Heart right ventricle (tissue), 16 donors: ENCODE measurements at places on chromosomes 3 and 15.

- H3K4me1 ChIP-seq: no peaks in the 10 kb centered on the region
- no peak overlapping the region for H3K27ac ChIP-seq
- no peak overlapping the region for H3K4me3 ChIP-seq
- no peaks in the 10 kb centered on the region for H3K36me3 ChIP-seq
Measured at GRCh38 chr15:28219116-28219515, 102.9 kb downstream of the HERC2 start.

DNA sequence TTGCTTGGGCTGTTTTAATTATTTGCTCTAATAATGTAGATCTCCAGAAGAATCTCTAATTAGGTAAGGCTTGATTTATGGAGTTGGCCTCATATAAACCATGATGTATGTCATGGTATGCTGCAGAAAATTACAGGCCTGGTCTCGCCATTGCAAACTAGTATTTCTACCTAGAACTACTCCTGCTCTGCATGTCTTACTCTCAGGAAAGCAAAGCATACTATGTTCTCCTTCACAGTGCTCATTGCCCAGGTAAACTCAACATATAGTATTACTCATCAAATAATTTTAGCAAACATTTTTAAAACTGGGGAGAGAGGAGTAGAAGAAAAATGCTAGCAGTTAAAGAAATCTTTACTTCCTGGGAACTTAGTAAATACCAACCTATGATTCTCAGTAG is 90.7 kb downstream of the FILIP1L start:
- no peaks in the 10 kb centered on the region for H3K36me3 ChIP-seq
- H3K4me3 ChIP-seq: no peak overlapping the region
- DNase-seq: no peak
- H3K4me1 ChIP-seq: peaks cover 9% of the 10 kb centered on the region
- H3K27me3 ChIP-seq: no peaks in the 10 kb centered on the region

DNA sequence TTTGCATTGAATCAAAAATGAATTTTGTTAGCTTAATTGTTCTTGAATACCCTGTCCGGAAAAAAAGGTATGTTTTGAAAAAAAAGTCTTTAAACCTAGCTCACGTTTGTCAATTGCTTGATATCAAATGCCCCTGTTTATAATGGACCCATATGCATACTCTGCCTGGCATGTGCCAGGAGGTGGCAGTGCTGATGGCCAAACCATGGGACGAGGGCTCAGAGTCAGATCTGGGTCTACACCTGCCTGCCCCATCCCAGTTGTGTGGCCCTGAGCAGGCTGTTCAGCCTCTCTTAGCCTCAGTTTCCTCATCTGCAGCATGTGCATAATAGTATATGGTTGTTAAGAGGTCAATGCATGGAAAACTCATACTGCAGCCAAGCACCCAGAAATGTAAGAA is 38.8 kb downstream of the PRKCD start:
- H3K36me3 ChIP-seq: no peaks in the 10 kb centered on the region
- H3K27ac ChIP-seq: no peak overlapping the region
- DNase-seq: no peak
- peaks cover 7% of the 10 kb centered on the region for H3K4me1 ChIP-seq
- H3K27me3 ChIP-seq: no peaks in the 10 kb centered on the region

GRCh38 chr15:41501931-41502794 is 8.5 kb downstream of the ITPKA start:
- no peaks in the 10 kb centered on the region for H3K36me3 ChIP-seq
- peak overlapping the region; percentile 40 for H3K4me3 ChIP-seq
- H3K27me3 ChIP-seq: peaks cover 72% of the 10 kb centered on the region
- no peak overlapping the region for H3K27ac ChIP-seq

- H3K36me3 ChIP-seq: peaks cover 99% of the 10 kb centered on the region
- H3K4me3 ChIP-seq: no peak overlapping the region
- DNase-seq: no peak
- H3K4me1 ChIP-seq: no peaks in the 10 kb centered on the region
Measured at GRCh38 chr3:53101956-53102355, 28.3 kb downstream of the RFT1 start.

GRCh38 chr15:94395640-94396039 is 164.3 kb downstream of the MCTP2 start:
- H3K4me1 ChIP-seq: peaks cover 5% of the 10 kb centered on the region
- no peaks in the 10 kb centered on the region for H3K27me3 ChIP-seq
- DNase-seq: no peak
- H3K27ac ChIP-seq: no peak overlapping the region

DNA sequence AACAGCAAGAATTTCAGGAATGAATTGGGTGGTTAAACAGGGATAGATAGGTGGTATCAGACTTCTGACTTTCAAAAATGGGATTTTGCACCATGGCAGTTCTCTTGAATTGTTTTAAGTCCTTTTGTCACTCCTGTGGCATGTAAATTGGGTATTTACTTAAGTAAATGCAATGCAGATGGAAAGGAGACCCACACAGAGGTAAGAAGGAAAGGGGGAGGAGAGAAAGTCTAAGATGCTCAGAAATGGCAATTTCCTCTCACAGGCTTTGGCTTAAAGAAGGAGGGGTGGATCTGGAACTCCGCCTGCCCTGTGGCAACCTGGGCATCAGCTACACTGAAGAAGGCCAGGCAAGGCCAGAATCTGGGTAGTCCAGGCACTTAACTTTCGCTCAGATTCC is 197.1 kb upstream of the UBE2E1 start:
- DNase-seq: no peak
- H3K4me3 ChIP-seq: no peak overlapping the region
- H3K4me1 ChIP-seq: peaks cover 16% of the 10 kb centered on the region
- no peaks in the 10 kb centered on the region for H3K27me3 ChIP-seq
- no peak overlapping the region for H3K27ac ChIP-seq

DNA sequence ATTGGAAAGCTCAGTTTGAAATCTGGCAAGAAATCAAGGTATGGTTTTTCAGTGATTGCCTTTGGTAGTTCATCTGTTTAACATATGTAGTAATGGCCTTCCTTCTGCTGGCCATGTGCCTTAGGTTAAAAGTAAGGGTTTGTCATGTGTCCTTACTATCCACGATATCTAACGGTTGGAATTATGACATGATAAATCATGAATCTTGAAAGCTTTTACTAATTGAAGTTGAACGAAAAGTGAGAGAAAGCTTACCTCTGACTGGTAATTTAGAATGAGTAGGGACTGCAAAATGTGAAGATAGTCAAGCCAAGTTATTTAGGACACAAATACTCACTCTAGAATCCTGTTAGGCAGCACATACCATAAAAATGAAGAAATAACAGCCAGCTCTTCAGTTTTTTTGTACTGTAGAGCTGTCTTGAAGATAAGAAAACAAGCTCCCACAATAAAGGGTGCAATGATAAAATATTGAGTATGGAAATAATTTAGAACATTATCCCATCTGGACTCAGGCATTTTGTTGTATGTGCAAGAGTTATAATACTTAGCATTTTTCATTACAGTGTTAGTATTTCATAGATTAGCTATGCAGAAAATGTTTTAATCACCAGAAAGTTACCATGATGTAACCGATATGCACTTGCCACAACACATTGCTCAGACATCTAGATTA is 303.4 kb downstream of the ZNF385D start:
- H3K4me1 ChIP-seq: no peaks in the 10 kb centered on the region
- H3K27ac ChIP-seq: no peak overlapping the region
- no peaks in the 10 kb centered on the region for H3K36me3 ChIP-seq

GRCh38 chr3:194306771-194307640 is 44.1 kb downstream of the CPN2 start:
- H3K36me3 ChIP-seq: no peaks in the 10 kb centered on the region
- no peak overlapping the region for H3K27ac ChIP-seq
- no peak for DNase-seq
- no peaks in the 10 kb centered on the region for H3K27me3 ChIP-seq
- no peak overlapping the region for H3K4me3 ChIP-seq

- no peak overlapping the region for H3K4me3 ChIP-seq
- H3K27ac ChIP-seq: no peak overlapping the region
- no peaks in the 10 kb centered on the region for H3K27me3 ChIP-seq
- H3K4me1 ChIP-seq: peaks cover 29% of the 10 kb centered on the region
Measured at GRCh38 chr3:52403955-52404354, 40.9 kb downstream of the SEMA3G start.

GRCh38 chr3:28022916-28023315 is 218.5 kb upstream of the CMC1 start:
- no peak for DNase-seq
- no peaks in the 10 kb centered on the region for H3K4me1 ChIP-seq
- H3K36me3 ChIP-seq: no peaks in the 10 kb centered on the region
- H3K27me3 ChIP-seq: no peaks in the 10 kb centered on the region

DNA sequence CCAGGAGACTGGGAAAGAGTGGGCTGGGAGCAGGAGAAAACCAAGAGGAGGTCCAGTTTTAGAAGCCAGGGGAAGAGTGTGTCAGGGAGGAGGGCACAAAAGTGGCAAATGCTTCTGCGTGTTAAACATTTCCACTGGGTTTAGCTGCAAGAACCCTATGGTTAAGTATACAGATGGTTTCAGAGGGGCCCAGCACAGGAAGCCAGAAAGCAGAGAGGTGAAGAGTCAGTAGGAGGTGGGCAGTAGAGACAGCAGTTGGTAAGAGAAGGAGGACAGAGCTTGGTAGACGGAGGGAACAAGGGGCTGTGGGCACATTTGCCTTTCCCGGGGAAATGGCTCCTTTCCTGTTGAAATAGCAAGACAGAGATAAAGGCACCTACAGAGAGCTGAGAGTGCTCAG is 133.8 kb downstream of the EPHB1 start:
- no peaks in the 10 kb centered on the region for H3K4me1 ChIP-seq
- H3K27me3 ChIP-seq: no peaks in the 10 kb centered on the region
- H3K27ac ChIP-seq: no peak overlapping the region
- no peak for DNase-seq
- no peak overlapping the region for H3K4me3 ChIP-seq

DNA sequence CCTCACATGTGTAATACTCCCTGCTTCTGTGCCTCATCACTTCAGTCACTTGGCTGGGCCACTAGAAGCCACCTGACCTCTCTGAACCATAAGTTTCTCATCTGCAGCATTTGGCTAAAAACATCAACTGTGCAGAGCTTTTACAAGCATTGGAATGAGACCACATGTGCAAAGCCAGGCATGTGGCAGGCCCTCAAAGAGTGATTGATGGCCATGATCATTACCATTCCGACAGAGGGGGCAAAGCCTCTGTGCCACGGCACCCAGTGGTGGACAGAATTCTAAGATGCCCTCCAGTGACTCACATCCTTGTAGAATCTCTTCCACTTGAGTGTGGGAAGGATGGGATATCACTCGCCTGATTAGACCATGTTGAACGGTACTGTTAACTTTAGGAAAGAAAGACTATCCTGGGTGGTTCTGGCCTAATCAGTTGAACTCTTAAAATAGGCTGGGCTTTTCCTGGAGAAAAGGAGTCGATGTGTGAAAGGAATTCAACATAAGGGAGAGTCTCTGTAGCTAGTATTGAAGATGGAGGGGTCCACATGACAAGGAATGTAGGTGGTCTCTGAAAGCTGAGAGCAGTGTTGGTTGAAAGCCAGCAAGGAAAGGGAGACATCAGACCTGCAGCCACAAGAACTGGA is 13.5 kb downstream of the CDCP1 start:
- peaks cover 17% of the 10 kb centered on the region for H3K4me1 ChIP-seq
- H3K27ac ChIP-seq: no peak overlapping the region
- no peaks in the 10 kb centered on the region for H3K27me3 ChIP-seq
- no peak for DNase-seq
- no peaks in the 10 kb centered on the region for H3K36me3 ChIP-seq

- H3K27me3 ChIP-seq: no peaks in the 10 kb centered on the region
- H3K4me1 ChIP-seq: no peaks in the 10 kb centered on the region
- H3K27ac ChIP-seq: no peak overlapping the region
Measured at GRCh38 chr3:78255403-78255802, 1215.5 kb downstream of the ROBO2 start.

- DNase-seq: no peak
- peaks cover 51% of the 10 kb centered on the region for H3K4me1 ChIP-seq
- H3K4me3 ChIP-seq: peak overlapping the region; percentile 79
- H3K36me3 ChIP-seq: peaks cover 21% of the 10 kb centered on the region
- H3K27me3 ChIP-seq: peaks cover 5% of the 10 kb centered on the region
Measured at GRCh38 chr3:100710261-100710968, 1.1 kb downstream of the TFG start.

GRCh38 chr3:129651435-129652202 is 45.1 kb upstream of the PLXND1 start:
- H3K36me3 ChIP-seq: no peaks in the 10 kb centered on the region
- H3K27me3 ChIP-seq: no peaks in the 10 kb centered on the region
- H3K4me1 ChIP-seq: no peaks in the 10 kb centered on the region
- DNase-seq: no peak

- no peaks in the 10 kb centered on the region for H3K36me3 ChIP-seq
- no peaks in the 10 kb centered on the region for H3K4me1 ChIP-seq
Measured at GRCh38 chr15:33160581-33161165, 33.8 kb downstream of the FMN1 start.

- H3K27ac ChIP-seq: peak overlapping the region; percentile 51
- H3K36me3 ChIP-seq: no peaks in the 10 kb centered on the region
- no peaks in the 10 kb centered on the region for H3K27me3 ChIP-seq
- peaks cover 16% of the 10 kb centered on the region for H3K4me1 ChIP-seq
- no peak overlapping the region for H3K4me3 ChIP-seq
Measured at GRCh38 chr3:111729087-111729846, 129.8 kb upstream of the PHLDB2 start.

GRCh38 chr3:2765002-2765579 is 345.1 kb downstream of the IL5RA start:
- H3K4me3 ChIP-seq: no peak overlapping the region
- no peaks in the 10 kb centered on the region for H3K4me1 ChIP-seq
- DNase-seq: no peak

GRCh38 chr3:34808287-34808686 is 831.0 kb upstream of the ARPP21 start:
- H3K4me1 ChIP-seq: no peaks in the 10 kb centered on the region
- H3K27me3 ChIP-seq: no peaks in the 10 kb centered on the region
- H3K4me3 ChIP-seq: no peak overlapping the region
- no peak for DNase-seq
- H3K27ac ChIP-seq: no peak overlapping the region

DNA sequence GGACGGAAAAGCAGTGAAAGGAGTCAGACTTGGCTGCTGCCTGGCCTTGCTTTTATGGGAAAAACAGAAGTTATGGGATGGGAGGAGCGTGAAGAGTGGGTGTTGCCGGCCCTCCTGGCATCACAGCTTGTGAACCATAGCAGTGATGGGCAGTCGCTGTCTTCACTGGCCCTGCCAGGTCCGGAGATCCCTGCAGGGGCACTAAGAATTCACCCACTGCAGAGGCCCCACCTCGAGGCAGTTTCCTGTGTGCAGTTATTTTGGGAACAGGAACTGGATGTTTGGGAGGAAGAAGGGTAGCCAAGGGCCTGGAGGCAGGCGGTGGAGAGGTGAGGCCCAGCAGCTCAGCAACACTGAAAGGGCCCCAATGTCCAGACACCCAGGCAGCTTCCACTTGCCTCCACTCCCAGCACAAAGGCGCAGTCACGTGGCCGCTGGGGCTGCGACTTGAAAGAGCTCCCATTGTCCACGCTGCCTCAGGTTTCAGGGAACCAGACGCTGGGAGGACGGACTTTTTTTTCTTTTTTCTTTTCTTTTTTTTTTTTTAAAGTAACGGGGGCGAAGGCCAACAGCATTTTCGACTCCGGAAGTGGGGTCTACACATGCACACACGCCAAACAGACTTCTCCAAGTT is 255.6 kb downstream of the ZNF621 start:
- no peaks in the 10 kb centered on the region for H3K27me3 ChIP-seq
- peak overlapping the region; percentile 83 for H3K27ac ChIP-seq
- DNase-seq: peak; percentile 78
- no peaks in the 10 kb centered on the region for H3K36me3 ChIP-seq
- H3K4me3 ChIP-seq: peak overlapping the region; percentile 22
- peaks cover 23% of the 10 kb centered on the region for H3K4me1 ChIP-seq
